CD8-positive, alpha-beta T cell (primary cell): ENCODE measurements at places on chromosomes 12 and 14.

DNA sequence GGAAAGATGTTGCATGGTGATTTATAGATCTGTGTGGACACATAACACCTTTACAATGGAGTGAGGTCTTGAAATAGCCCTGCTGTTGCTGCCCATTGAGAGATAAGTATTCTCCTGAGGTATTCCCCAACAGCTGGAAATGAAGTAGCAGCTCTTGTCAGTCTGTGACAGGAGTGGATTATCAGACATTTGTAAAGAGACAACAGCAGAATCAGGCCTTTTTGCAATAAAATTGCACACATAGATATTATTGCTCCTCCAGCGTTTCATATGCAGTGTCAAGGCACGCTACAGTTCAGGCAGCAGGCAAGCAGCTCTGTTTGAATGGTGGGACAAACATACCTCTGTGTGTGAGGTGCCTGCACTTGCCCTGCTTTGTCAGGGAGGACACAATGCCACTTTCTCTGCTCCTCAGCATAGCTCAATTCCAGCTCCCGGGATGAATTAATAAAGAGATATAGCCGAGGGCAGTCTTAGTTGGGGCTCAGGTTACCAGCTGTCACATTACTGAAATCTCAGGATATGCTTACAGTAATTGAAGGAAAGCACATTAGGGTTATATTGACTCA, 49.4 kb downstream of the BICD1 start:
- DNase-seq = no peak

DNA sequence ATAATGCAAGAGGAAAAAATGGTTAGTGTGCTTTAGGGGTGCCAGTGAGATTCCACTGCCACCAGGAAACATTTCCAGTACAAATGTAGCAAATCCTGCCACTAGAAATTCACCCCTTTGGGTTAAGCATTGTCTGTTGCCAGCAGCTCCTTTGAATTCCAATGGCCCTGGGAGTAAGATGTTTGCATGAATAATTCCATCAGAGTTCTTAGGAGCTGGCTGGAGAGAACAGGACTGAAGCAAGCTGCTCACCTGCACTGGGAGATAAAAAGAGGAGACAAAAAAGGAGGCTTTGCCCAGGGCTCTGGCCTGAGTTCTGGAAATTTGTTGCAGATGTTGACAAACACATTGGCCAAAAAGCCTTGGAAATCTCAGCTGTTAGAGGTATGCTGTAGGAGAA, 57.6 kb downstream of the HSPB8 start:
- DNase-seq = no peak

DNA sequence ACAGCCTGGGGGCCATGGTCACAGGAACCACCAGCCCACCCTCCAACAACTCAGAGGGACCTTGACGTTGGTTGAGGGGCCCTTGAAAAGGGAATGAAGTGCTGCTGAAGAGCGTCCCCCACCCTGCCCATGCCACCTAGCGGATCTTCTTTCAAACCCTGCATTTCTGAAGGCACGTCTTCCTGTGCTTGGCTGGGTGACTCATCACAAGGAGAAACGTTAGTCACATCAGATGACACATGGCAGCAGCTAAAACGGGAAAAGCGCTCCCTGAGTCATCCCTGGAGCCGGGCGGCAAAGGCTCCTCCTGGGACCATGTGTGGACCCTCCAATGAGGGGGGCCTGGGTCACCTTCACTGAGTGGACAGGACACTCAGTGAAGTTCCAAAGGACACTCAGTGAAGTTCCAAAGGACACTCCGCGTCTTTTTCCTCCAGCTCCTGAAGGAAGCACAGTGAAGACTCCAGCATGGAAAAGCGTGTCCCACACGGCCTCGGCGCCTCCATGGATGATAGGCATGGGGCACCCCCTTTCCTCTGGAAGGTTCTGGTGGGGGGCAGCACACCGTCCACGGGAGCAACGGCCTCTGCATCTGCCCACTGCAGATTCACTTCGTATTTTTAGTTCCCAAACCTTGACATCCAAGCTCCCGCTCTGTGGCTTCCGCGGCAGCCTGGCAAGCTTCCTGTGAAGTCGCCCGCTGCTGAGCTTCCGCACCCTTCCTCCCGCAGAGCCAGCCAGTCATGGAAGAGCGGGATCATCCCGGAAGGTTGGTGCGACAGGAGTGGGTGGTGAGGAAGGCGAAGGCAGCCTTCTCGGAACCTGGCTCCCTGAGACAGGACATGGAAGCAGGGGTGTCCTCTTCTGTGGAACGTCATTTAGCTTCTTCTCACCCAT, 383.4 kb downstream of the VRK1 start:
- no peak for DNase-seq

DNA sequence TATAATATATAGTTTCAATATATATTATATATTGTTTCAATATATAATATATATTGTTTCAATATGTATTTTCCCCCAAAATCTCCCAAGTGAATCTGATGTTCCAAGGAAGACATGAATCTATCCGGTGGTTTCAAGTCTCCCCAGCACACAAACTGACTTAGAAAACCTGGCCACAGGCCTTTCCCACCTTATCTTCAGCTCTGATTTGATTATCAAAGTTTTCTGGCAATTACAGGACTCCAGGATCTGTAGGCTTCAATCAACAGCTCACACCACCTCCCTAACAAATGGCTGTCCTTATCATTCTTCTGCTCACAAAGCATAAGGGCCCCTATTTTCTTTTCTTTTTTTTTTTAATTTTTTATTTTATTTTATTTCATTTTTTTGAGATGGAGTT, 22.7 kb upstream of the SPTSSA start:
- no peak for DNase-seq

DNA sequence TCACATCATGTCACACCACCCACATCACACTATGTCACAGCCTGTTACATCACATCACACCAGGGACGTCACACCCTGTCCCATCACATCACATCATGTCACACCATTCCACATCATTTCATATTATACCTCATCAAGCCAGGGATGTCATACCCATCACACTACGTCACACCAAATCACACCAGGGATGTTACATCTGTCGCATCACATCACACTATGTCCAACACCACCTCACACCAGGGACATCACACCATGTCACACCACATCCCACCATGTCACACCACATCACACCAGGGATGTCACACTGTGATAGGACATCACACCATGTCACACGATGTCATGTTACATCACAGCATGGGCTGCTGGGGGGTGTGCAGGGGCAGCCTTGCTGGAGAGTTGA, 110.6 kb downstream of the TMEM121 start:
- DNase-seq = no peak

DNA sequence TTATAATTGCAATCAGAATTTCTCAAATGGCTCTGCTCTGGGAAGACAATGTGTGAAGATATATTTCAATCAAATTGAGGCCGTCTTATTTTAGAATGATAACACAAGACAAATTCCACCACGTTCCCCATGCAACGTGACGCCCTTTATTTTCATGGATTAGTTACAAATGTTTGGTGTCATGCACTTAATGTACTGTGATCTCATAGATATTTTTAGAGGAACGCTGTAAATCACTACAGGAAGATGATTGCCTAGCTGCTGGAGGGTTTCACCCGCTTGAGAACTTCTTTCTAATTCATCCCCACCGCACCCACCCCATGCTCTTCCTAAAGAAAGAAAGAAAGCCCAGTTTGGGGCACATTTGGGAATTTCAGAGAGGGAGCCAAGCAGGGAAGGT, 117.2 kb downstream of the PLXNC1 start:
- DNase-seq = no peak
